ENCODE measurements at places on chromosomes 6 and 20.

DNA sequence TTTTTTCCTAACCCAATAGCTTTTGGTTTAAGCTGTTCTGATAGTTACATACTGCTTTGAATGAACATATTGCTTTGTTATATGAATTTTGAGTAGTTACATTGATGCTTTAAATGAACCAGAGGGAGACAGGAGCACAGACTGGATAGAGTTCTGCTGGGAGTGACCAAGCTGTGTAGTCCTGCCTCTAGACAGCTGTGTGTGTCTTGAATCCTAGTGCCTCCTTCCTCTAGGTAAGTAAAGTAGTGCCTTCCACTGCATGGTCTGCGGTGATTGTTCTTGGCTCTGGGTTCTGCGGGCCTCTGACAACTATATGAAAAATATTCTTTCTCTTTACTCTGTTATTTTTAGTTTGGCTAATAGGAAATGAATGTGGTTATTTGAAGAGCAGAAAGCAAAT lies 46.0 kb upstream of the ADGRG6 start:
- no peak for DNase-seq

GRCh38 chr20:19560881-19561480 lies 197.1 kb upstream of the RIN2 start:
- no peak for DNase-seq

GRCh38 chr6:166511316-166511715 lies 75.2 kb downstream of the RAMACL start:
- no peak for DNase-seq

GRCh38 chr6:169168302-169168630 lies 85.4 kb downstream of the THBS2 start:
- DNase-seq = no peak

- DNase-seq = no peak
Observed at GRCh38 chr20:58655328-58656107, 4.4 kb downstream of the STX16 start.

DNA sequence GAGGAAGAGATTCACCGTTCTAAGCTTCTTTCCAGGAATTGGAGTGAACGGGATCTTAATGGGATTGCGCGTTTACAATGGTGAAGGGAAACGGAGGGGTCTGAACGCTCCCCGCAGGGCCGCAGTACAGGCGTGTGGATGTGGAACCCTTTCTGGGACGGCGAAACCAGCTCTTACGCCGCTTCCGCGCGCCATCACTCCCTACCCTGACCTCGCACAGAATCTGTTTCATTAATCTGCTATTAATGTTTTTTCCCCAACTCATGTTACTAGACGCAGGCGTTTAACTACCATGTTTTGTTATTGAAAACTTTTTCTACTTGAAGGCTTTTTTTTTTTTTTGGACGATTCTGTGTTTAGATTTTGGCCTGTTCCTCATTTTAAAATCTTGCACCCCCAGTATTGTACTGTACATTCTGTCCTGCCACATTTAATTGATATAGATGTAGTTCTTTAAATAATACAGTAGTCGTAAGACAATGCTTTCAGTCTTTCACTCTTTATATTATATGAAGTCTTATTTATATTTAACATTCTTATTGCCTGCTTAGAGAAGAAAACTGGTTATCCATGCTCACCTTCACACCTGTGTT lies 696 bp upstream of the SUPT3H start:
- DNase-seq = no peak

DNA sequence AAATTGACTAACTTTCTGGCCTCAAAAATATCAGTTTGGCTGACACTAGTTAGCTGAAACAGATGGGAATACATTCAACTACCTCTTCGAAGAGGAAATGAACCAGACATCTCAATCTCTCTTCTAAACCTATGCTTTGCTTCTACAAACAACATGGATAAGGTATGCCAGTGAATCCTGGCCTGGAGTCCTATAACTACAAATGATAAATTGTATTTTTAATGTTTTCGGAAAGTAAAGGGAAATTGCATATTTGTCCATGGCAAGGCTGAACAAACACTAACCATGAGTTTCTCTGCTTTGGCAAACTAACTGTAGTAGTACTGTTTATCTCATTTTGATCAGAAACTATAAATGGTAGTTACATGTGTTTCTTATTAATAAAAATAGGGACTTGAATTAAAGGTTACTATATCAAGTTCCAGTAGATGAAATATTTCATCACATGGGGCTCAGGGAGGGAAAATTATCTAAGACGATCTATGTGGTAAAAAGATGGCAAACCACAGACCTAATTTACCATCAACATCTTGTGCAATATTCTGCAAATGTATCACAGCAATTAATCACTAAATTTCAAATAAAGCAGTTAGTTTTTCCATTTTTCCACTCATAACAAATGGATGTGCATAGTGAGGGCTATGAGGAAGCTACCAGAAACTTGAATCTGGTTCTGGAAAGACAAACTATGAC lies 76.8 kb downstream of the COL12A1 start:
- no peak for DNase-seq

DNA sequence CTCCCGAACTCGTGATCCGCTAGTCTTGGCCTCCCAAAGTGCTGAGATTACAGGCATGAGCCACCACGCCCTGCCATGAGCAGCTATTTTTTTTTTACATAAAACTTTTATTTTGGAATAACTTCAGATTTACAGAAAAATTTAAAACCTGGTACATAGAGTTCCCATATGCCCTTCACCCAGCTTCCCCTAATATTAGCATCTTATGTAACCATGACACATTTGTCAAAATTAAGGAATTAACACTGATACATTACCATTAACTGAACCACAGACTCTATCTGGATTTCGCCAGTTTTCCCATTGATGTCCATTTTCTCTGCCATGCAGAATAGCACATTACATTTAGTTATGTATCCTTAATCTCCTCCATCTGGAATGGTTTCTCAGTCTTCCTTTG lies 14.3 kb upstream of the RALGAPB start:
- no peak for DNase-seq
